T-helper 17 cell (primary cell): ENCODE measurements at places on chromosomes 2 and 18. TPM values are rescaled to one million over a fixed set of nuclear protein-coding genes. Genes with fewer than 3 reads are reported as not detected.
A peak's percentile ranks its signal among the peaks of the same experiment; 100 is the strongest.

DNA sequence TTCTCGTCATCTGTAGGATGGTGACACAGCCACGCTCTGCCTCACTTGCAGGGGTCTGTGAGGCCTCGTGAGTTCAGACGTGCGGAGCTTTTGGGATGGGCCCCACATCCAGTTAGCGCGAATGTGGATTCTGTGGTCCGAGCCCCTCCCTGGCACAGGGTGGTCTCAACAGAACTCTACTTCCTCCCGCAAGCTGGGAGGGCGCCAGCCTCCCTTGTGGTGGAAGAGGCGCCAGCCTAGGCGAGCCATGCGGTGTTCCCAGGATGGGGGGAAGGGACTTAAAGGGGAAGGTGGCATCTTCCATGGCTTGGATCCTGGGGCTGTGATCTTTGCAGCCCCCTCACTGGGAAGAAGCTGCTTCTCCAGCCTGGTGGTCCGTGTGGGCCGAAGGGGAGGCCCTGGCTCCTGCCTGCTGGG lies 1.4 kb downstream of the SNORC start:
- no peak for DNase-seq

DNA sequence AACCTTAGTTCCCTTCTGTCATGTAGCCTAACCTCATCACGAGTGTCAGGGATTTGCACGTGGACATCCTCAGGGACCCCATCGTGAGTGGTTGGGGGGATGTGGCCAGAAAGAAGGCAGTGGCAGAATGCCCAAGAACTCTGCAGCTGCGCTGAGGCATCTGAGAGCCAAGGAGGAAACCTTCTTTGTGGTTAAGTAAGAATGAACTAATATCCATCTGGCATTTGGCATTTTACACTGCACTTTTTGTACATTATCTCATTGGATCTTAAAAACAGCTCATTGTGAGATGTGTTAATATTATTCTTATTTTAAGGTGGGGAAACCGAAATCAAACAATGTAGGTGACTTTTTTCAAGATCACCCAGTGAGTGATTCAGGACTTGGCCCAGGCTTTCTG lies 32.6 kb upstream of the APCDD1 start:
- no peak for DNase-seq

- DNase-seq = no peak
Measured at GRCh38 chr2:1282552-1282951, 130.7 kb upstream of the TPO start.

DNA sequence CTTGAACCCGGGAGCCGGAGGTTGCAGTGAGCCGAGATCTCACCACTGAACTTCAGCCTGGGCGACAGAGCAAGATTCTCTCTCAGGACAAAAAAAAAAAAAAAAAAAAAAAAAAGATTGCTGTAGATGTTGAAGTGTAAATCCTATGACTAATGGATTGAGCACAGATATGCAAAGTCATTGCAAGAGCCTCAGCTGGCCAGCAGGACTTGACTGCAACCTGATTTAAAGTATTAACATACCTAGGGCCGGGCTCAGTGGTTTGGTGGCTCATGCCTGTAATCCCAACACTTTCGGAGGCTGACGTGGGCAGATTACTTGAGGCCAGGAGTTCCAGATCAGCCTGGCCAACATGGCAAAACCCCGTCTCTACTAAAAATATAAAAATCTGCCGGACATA lies 103.4 kb upstream of the MSH2 start:
- no peak for DNase-seq

DNA sequence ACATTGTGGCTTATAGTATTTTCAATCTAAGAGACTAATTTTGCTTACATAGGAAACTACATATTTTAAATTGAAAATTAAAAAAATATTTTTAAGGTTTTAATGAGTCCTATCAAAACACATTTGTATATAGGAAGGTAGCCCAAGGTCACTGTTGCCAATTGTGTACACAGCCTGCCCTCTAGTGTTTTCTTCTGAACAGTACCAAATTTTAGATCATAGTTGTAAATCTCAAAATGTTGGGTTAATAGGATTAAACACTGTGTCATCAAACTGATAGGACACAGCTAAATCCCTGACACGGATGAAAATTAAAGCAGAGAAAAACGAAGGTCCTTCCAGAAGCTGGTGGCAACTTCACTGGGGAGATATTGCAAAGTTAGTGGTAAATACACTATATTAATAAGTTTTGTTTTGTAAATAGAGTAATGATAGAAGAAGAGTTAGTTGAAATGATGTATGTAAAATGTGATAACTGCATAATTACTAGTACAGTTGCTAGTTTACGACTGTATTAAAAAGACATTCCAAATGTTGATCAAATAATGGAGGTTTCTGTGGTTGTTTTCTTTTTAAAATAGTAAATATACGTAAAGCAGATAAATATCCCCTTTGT lies 19.7 kb downstream of the CLUL1 start:
- DNase-seq = no peak

GRCh38 chr2:46748121-46748520 lies 167.5 kb downstream of the MCFD2 start:
- no peak for DNase-seq

DNA sequence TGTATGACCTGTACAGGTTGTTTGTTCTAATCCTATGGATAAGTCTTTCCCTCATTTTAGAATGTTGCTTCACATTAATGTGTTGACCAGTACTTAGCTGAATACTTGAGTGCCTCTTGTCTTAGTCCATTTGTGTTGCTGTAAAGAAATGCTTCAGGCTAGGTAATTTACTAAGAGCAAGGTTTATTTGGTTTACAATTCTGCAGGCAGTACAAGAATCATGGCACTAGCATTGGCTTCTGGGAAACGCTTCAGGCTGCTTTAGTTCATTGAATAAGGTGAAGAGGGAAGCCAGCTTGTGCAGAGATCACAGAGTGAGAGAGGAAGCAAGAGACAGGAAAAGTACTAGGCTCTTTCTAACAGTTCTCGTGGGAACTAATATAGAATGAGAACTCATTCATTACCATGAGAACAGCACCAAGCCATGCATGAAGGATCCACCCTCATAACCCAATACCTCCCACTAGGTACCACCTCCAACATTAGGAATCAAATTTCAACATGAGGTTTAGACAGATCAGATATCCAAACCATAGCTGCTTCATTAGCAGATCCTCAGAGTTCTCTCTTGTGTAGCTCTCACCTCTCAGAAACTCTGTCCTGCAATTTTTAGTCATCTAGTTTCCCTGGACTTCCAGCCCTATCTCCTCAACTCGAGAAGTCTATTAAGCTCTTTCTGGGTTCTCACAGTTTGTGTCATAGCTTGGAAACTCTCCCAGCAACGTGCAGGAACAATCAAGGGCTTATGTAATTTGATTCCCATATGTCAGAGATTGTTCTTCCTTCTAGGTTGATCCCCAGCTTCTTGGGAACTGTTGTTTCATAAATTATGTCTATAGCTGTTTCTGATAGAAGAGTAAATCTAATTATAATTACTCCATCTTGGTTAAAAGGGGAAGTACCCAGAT lies 2082.3 kb upstream of the CELF4 start:
- no peak for DNase-seq

DNA sequence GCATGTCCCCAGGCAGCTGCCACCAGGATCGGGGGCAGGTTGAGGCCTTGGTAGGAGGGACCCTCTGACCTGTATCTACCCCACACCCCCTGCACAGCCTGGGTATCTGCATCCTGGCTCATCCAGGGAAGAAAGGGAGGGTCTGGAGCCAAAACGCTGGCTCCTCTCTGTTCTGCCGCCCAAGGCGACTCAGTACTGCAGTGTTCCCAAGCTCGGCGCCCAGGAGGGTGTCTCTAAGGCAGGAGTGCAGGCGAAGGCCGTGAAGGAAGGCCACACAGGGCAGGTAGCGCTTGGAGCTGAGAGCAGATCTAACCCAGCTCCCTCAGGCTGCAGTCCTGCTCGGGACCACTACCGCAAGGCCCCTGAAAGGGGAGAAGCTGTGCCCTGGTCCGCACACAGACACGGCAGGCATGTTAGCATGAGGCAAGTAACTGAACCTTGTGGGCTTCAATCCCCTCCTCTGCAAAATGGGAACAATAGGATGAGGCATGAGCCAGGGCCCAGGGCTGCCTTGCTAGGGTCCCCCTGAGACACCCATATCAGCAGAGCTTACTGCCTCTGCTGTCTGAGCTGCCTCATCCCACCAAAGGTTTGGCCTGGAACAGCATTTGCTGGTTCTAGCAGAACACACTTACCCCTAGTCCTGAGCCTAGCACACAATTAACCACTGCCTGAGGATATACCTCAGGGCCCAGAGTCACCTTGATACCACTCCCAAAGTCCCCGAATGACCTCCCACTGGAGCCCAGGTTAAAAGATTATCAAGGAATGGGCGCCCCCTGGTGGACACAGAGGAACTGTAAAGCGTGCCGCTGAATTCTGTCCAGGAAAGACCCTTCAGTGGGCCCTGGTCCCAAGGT lies 6.5 kb downstream of the PTMA start:
- peak; percentile 76 for DNase-seq

DNA sequence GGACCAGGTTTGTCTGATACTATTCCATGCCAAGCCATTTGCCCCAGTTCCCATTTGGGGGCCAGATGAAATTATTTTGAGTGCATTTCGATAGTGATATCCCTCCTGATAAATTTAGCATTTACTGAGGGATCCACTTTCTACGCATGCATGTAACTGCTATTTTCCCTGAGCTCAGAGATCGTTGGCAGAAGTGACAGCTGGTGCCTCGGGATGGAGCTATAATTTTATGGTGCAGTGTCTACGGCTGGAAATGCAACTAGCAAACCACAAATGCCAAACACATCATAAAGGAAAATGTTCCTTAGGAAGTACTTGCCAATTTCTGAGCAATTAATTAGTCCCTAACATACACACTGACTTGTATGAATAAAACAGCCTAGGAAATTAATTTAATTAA lies 254.8 kb downstream of the SLC8A1 start:
- DNase-seq = no peak

Gene OSR1
- not detected for total RNA-seq

Gene CRYGC
- total RNA-seq = not detected

Gene MARS2
- total RNA-seq = 10.5 TPM

Gene SP5
- not detected for total RNA-seq

Gene CWC22
- 14.0 TPM for total RNA-seq
